ENCODE measurements at places on chromosomes 16 and 17.
A peak's percentile ranks its signal among the peaks of the same experiment; 100 is the strongest.

- no peak for DNase-seq
Measured at GRCh38 chr16:72739577-72739976, 308.4 kb downstream of the ZFHX3 start.

GRCh38 chr17:75181608-75182318, 996 bp downstream of the SUMO2 start:
- DNase-seq = no peak

DNA sequence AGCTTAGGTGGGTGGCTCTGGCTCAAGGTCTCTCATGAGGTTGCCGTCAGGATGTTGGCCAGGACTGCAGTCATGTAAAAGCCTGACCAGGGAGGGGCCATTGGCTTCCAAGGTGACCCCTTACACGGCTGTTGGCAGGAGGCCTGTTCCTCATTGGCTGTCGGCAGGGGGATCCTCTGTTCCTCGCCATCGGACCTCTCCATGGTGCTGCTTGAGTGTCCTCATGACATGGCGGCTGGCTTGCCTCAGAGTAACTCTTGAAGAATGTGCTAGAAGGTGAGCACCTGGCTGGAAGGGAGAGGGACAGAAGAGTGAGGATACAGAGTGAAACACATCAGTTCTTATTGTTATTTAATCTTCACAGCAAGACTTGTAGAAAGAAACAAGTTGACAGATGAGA, 4.7 kb upstream of the RPRML start:
- DNase-seq = no peak

- DNase-seq = no peak
Measured at GRCh38 chr17:50620858-50621257, 13.8 kb upstream of the ABCC3 start.

DNA sequence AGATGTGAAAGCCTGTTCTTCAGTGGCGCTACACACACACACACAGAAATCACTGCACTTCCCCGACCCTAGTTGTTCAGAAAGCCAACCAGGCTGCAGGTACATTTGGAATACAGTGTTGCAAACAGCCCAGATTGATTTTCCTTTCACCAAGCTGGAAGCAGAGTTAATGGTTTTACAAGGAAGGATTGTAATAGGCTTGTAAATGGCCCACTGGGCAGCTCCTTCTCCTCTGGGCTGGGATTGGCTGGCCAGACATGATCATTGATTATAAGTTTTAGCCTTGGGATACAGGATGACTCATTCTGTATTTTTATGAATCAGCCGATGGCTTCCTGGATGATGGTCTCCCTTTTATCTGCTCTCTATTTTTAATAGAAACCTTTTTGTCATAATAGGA, 2.5 kb downstream of the VAT1L start:
- DNase-seq = no peak

GRCh38 chr16:89921702-89922476, 1.3 kb upstream of the TUBB3 start:
- peak; percentile 35 for DNase-seq

DNA sequence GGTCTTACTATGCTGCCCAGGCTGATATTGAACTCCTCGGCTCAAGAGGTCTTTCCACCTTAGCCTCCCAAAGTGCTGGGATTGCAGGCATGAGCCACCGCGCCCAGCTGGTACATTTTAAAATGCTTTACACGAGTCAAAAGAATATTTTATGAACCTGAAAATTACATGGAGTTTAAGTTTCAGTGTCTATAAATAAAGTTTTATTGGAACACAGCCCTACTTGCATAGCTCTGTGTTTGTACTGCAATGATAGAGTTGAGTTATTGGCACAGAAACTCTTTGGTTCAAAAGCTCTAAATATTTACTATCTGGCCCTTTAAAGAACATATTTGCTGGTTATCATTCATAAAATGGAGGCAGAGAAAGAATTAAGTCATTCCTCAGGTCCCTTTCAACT, 24.3 kb downstream of the MAP2K6 start:
- DNase-seq = no peak

DNA sequence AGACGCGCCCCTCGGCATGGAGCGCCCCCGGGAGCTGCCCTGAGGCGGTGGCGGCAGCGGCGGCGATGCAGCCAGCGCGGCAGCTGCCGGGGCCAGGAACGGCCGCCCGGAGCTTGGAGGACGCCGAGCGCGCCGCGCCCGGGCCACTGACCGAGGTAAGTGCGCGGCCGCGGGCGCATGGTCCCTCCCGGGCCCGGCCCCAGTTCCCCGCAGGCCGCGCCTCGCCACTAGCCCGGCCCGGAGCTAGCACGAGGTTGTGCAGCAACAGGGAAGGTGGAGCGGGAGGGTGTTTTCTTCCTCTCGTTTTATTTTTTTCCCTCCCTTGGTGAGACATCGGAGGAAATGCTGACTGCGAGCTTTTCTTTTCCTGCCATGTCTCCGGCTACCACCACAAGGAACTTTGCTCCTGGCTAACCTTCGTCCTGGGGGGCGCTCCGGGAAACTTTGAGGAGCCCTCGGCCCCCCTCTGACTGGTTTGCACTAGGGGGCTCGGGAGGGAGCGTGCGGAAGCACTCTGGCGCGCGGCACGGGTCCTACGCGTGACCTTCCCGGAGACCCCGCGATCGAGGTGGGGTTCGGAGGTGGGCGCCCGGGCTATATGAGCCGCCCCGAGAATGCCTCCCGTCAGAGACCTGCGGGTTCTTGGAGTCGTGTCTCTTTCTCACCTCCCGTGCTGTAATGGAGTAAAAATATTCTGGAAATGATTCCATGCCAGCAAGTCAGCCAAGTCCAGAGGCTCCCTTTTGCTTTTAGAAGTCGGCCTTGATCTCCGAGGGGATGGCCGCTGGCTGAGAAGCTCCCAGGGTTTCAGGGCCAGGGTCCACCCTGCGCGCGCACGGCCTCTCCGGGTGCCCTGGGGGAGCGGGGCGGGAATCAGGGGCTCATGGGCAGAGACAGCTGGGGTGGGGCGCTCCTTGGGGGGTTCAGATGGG, 868 bp downstream of the KCNJ12 start:
- peak; percentile 51 for DNase-seq

DNA sequence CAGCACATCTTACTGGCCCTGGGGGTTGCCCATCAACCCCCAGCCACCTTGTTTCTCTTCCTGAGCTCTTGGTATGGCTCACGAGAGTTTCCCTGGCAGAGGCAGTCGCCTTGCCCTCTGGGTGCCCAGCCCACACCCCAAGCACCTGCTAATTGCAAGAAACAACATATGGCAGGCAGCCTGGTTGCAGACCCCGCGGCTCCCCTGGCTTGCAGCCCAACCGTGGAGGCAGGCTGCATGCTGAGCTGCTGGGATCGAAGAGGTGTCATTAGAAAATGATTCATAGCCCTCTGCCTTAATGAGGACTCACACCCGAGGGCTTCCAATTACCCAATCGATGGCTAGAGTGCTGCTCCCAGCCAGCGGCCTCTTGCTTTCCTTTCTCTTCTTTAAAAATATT, 115.7 kb downstream of the TMEM114 start:
- DNase-seq = no peak

GRCh38 chr17:72445055-72445991, 324.5 kb downstream of the SOX9 start:
- no peak for DNase-seq

DNA sequence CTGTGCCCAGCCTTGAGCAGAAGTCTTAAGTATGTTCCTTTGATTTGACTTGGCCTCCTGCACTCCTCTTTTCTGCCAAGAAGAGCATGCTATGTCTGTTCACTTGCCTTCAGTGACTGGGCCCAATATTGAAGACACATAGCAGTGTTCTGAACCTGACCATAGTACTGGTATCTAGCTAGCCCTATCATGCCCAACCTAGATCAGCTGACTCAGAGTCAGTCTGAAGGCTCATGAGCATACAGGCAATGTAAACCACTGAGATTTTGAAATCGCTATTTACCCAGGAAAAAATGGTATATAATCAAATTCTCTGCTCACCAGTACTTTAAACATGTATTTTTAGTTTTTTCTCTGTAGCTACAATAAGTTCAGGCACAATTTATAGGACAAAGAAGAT, 129.4 kb downstream of the TANC2 start:
- DNase-seq = no peak

- no peak for DNase-seq
Measured at GRCh38 chr17:71398800-71399219, 722.0 kb upstream of the SOX9 start.

DNA sequence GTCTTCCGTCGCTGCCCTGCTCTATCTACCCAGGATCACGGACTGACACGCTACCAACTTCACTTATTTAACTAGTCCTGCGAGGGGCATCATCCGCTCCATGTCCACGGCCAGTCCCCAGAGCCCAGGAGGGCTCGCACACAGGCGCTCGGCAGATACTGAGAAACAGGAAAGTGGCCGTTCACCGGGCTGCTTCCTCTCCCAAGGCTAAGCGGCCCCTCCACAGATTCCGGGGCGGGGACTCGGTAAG, 388 bp downstream of the OXLD1 start:
- peak; percentile 76 for DNase-seq

- no peak for DNase-seq
Measured at GRCh38 chr16:23124315-23124714, 24.9 kb downstream of the USP31 start.

- DNase-seq = no peak
Measured at GRCh38 chr17:71438631-71439146, 682.1 kb upstream of the SOX9 start.

GRCh38 chr16:10121897-10122425, 60.3 kb downstream of the GRIN2A start:
- no peak for DNase-seq

DNA sequence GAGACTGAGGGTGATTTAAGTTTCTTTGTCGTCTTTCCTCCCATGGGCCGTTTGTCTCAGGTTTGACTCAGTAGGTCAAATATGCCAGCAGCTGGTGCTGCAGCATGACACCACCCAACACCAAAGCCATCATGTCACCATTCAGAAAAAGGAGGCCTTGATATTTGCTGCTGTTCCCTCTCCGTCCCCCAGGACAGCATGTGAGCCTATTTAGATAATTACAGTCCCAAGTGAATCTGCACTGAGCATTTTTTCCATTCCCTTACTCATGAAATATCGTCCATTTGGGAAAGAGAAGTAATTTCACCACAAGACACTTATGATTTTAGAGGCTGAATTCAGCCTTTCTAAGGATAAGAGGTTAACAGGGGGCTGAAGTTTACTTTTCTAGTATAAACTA, 62.2 kb upstream of the ADORA2B start:
- no peak for DNase-seq

DNA sequence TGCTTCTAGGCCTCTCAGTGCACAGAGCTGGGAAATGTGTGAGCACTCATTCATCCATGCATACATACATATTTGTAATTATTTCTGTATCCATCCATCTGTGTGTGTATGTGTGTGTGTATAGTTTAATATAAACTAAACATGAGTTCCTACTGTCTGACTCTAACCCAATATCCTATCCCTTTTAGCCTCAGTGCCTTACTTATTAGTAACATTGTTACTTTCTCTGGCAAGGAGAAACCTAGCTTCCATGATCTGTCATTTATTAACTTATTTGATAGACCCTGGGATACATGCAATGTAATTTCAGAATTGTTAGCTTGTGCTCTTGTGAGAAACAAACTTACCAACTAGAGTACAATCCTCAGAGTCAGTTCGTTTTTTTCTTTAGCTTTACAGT, 59.0 kb upstream of the WSCD1 start:
- DNase-seq = no peak

DNA sequence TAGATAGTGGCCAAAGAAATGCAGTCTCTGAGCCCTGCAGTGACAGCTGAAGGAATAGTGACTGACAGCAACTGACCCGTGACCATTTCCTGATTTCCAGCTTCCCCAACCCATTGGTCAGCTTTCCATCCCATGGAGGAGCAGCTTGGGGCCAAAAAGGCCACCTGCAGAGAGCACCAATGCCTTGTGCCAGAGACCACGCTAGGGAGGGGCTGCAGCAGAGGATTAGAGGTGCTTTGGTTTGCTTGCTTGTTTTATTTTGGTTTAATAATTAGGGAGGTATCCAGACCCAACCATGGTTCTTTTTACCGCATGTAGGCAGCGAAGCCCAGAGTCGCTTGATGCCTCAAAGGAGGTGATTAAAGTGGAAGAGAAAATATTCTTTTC, 61.3 kb upstream of the SIAH1 start:
- DNase-seq = no peak

- DNase-seq = no peak
Measured at GRCh38 chr16:9791556-9791955, 390.7 kb downstream of the GRIN2A start.

Measured in NCI-H526 (cell line).